Stimulated activated CD4-positive, alpha-beta T cell treated with anti-CD3 and anti-CD28 coated beads, Interleukin-15, amount 100 ng/mL, for 1 hour (primary cell): ENCODE measurements at places on chromosomes 6 and 20.

GRCh38 chr6:84764332-84765049, at the start of gene TBX18:
Gene TBX18, minus strand, starts transcription at chr6:84764598. Its CDS starts 417 bp downstream, at chr6:84764181.
- no peak for DNase-seq

GRCh38 chr6:35894776-35895175, 26.1 kb downstream of the SRPK1 start:
- DNase-seq: no peak

DNA sequence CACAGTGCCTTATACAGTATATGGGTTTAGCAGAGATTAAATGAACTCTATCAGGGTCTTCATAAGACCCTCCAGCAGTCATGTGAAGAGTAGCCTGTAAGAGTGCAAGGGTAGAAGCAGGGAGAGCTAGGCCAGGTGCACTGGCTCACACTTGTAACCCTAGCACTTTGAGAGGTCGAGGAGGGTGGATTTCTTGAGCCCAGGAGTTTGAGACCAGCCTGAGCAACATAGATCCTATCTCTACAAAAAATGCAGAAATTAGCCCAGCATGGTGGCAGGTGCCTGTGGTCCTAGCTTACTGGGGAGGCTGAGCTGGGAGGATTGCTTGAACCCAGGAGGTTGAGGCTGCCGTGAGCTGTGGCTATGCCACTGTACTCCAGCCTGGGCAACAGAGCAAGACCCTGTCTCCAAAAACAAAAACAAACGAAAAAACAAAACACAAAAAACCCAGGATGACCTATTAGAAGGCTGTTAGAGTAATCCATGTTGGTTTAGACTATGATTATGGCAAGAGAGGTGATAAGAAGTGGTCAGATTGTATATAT, 31.9 kb downstream of the NCOA3 start:
- DNase-seq: no peak

DNA sequence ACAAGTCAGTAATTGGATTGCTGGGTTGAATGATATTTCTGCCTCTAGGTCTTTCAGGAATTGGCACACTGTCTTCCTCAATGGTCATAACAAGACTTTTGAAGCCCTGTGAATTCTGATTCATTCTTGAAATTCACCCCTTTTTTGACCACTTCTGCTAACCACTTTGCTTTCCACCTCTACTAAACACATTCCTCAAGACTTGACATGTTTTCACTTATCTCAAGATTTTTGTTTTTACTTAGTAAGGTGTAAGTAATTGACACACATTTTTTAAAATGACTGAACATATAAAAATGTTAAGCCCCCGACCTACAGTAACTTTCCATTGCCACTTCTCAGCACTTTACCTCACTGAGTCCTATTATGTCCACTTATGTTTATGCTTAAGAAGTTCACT, 239.1 kb downstream of the GRM1 start:
- DNase-seq: no peak

GRCh38 chr6:155011809-155012291, 16.7 kb downstream of the TIAM2 start:
- no peak for DNase-seq

DNA sequence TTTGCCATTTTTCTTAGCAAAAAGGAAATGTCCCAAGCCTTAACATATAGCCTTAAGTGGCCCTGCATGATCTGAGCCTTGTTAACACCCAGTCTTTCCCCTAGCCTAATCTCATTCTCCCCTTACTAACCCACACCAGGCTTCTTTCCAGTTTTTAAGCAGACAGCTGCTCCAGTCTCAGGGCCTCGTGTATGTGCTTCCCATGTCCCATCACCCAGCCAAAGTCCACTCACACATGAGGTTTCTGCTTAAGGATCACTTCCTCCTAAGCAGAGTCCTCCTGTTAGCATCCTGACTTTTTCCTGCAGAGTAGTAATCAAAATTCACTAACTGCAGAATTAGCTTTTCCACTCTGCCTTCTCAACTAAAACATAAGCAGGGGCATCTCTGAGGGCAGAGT, 96.1 kb downstream of the SMLR1 start:
- DNase-seq: no peak

DNA sequence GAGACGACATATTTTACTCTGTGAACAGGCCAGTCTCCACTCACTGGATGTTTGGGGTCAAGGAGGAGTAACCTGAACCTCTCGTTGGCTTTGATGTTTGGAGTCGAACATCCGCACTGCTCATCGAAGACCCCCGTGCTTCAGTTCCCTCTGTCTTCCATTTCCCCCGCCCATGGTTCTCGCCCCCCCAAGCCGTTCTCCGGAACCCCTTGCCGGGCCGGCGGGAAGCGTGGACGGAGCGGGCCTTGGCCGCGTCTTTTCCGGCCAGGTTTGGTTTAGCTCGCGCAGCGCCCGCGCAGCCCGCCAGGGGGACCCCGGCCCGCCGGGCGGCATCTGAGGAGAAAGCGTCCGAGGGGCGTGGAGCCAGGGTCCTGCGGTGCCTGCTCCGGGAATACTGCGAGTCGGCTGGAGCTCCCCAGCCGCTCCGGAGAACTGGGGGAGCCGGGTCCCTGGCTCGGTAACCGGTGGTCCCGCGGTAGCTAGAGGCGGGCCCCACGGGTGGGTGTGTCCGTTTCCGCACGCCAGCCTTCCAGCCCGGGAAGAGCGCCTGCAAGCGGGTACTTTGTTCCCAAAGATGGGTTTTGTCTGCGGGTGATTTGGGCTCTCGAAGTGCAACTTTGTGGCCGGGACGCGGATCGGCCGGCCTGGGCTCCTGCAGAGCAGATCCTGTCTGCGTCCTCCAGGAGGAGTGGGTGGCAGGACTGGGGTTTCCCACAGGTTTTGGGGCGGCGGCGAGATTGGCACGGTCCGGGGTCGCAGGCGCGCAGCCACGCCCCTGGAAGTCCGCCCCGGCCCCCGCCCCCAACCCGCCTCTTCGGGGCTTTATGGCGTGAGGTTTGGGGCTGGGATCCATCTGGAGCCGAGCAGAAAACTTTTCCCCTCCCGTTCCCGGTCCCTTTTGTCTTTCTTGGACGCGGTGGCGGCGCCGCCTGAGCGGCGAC, at the start of gene TMEM200A:
TMEM200A (plus strand) TSS at position 852 of the 941 bp plus-strand sequence. CDS start 74,406 bp downstream, outside the sequence.
- peak; percentile 22 for DNase-seq

DNA sequence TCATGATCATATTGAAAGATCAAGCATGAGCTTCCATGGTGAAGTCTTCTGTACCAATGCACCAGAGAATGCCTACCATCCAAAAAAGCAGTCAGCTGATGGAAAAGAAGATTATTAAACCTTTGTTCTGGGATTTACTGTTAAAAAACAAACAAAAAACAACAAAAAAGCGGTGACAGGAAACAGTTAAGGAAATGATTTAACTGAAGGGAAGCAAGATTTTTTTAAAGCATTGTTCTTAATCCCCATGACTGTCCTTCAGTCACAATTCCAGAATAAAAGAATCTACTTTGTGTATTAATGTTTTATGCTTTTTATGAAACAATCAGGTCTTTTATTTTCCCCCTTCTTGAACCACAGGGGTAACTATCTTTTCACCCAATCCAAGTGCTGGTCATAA, 23.9 kb downstream of the FAM162B start:
- DNase-seq: no peak

DNA sequence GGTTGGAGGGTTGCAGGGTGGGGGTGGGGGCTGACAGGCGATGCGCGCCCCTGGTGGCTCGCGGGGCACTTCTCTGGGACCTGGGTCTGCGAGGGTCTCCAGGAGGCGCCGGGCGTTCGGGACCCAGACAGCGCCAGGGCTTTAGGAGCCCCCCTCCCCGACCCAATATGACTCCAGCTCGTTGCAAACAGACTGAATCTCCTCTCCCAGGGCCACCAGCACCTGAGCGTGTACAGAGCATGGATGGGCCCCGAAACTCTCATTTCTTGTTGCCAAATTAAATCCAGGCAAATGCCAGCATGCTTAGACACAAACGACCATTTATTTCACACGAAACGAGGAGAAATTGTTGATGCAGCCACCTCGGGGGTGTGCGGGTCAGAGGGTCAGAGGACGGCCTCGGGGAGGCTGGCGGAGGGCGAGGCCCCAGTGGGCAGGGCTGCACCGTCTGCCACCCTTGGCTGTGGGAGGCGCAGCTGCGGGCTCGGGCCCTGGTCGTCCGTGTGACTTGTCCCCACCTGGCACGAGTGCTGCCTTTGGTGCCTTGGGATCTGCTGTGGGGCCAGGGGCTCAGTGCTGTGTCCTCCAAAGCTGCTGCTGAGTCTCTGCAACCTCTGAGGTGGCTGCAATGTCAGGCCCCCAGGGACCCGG, 20.9 kb upstream of the GATA5 start:
- DNase-seq: peak; percentile 28

DNA sequence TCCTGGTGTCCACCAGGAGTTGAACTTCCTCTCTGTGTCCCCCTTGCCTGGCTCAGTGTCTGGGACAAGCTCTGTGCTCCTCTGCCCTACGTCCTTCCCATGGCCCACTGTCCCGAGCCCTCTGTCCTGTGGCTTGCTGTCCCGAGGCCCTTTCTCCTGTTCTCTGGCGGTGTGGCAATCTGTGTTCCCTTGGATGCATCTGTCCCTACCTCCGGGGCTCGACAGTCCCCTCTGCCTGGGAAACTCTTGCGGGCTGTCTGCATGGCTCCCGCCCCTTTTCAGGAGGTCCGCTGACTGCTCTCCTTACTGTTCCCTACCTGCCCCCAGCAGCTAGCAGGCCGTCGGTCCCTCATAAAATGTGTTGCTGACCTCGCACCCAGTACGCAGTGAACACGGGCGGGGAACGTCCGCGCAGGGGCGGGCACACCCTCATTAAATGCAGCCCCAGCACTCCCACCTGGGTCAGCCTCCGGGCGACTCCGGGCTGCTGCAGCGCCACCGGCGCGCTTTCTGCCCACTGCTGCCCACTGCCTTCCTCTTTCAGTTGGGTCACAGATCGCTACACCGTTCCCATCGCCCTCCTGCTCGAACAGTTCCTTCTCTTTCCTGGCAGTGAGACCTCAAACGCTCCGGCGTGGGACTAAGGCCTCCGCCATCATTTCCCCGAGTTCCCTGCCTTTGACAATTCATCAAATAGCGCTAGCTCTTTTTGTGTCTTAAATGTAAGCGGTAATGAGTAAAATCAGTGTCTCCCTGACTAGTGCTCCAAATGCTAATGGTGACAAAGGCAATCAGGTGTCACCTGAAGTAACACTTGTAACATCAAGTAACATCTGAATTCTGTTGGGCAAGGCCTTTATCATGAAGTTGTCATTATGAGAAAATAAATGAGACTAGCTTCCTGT, 60.5 kb downstream of the RSPH3 start:
- no peak for DNase-seq

DNA sequence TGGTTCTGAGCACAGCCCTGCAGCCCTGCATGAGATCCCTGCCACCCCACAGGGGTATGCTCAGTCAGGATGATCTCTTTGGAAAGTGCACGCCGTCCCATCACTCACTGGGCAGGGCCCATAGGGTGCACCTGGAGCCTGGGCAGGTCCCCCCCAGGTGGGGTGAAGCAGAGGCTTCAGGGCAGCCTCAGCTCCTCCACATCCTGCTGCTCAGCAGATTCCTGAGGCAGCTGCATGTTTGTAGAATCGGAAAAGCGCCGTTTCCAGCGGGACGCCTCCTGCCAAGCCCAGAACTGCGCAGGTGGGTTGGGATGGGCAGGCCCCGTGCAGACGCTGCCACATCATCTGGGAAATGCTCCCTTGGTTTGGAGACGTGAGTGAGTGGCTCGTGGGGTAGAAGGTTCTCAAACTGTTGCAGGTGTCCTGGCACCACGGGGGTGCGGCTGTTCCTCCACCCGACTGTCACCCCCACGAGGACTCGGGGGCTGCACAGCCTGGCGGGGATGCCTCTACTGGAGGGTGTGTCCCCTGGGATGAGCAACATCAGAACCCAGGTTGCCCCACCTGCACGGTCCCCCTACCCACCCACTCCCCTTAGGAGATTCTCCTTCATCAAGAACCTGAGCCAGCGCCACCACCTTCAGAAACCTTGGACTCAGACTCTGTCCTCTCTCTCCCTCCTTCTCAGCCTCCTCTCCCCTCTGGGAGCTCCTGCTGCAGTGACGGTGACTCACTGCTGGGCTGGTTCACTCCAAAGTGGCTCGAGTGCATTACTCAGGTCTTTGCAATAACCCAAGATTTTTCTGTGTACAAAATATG, 334.1 kb downstream of the TAF4 start:
- DNase-seq: no peak

- no peak for DNase-seq
These were observed 194.4 kb downstream of the KIF16B start for GRCh38 chr20:16378712-16379370.

DNA sequence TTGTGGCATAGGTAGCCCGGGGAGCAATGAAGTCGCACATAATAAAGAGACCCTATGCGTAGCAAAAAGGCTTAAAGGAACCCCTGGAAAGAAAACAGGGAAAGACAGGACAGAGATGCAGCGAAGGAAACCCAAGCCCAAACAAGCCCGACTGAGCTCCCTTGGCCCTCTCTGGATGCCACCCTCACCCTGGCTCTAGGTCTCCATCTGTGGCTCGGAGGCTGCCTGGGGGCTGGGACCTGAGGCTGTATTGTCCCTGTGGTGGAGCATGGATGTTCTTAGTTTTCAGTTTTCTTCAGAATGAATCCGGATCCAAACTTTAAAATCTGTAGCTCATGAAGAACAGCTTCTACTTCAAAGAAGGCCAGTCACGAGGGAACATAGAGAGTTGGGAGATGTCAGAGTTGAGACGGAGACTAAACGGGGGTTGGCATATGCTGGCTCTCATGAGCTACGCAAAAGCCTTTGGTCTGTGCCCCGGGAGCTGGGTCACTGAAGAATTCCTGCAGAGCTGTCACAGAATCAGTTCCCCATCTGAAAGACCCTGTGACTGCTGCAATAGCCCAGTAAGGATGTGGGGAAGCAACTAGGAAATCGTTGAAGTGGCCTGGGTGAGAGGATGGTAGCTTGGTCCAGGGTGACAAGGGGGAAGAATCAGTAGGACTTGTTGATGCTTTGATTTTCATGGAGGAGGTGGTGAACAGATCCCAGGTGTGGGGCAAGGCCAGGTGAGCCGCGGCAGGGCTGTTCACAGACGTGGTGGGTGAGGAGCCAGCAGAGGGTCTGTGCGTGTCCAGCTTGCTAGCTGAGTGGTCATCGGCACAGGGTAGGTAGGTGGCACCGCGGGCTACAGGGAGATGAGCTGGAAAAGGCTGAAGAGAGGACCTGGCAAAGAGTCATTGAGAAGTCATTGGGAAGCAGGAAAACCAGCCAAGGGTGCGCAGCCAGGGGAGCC, 35.2 kb downstream of the SYNDIG1 start:
- no peak for DNase-seq

DNA sequence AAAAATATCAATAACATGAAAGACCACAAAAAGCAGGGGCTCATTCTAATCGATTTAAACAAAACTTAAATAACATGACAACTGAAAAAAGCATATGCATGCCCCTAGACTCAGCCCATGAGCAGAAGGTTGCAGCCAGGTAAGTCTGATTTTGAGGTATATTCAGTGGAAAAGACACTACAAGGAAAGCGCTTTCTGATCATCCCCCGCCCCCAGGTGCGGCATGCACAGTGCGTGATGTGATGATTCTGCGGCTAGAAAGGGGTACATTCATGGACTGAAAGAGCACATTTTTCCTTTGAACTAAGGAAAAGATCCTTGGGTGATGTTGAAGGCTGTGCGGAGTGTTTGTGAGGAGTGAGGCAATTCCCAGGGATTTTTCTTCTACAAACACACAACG, 16.9 kb upstream of the FOXC1 start:
- no peak for DNase-seq

- no peak for DNase-seq
These were observed 16.8 kb downstream of the SCML4 start for GRCh38 chr6:107807196-107807811.
